BJ (cell line): ENCODE measurements at places on chromosomes 11 and 22. TPM values are rescaled to one million over a fixed set of nuclear protein-coding genes. Genes with fewer than 3 reads are reported as not detected.

Gene NUP50
- 11.0 and 12.4 TPM in 2 replicates for polyA plus RNA-seq

Gene MS4A3
- polyA plus RNA-seq = not detected in 2 replicates

Gene LUZP2
- polyA plus RNA-seq = 0.05 and 0.07 TPM in 2 replicates

Gene CARNS1
- polyA plus RNA-seq = 0.07 and 0.12 TPM in 2 replicates

Gene APOC3
- not detected in 2 replicates for polyA plus RNA-seq

Gene SLC5A12
- polyA plus RNA-seq = not detected in 2 replicates

Gene TRPM5
- polyA plus RNA-seq = not detected in 2 replicates

Gene VWCE
- 0.96 and 1.4 TPM in 2 replicates for polyA plus RNA-seq

Gene ZNF280B
- polyA plus RNA-seq = 0.58 and 1.2 TPM in 2 replicates

Gene CSNK2A3
- 0.91 and 1.3 TPM in 2 replicates for polyA plus RNA-seq

Gene MRGPRX3
- polyA plus RNA-seq = not detected in 2 replicates

Gene RAB36
- polyA plus RNA-seq = 5.7 and 10.1 TPM in 2 replicates

Gene SNX32
- polyA plus RNA-seq = 0.13 and 0.22 TPM in 2 replicates

Gene SCN2B
- polyA plus RNA-seq = not detected in 2 replicates

Gene MS4A15
- polyA plus RNA-seq = not detected in 2 replicates
